ENCODE measurements at places on chromosomes 3 and 15.

- no peak for DNase-seq
Observed at GRCh38 chr3:108722724-108723123, 34.5 kb downstream of the RETNLB start.

DNA sequence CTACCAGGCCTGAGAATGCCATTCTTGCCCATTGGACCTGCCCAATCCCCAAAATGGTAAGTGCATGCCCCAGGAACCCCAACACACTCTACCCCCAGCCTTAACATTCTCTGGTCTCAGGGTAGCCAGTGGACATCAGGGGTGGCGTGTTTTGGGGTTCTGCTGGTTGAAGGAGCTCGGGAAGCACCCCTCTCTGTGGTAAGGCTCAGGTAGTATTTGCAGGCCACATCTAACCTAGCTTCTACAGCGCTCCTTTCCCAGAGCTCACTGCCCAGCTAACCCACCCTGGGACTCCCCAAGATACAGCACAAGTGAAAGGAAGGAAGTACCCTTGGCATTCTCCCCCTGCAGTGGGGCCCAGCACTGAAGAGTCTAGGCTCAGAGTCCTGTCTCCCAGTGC, 19.8 kb downstream of the NMNAT3 start:
- DNase-seq: no peak

DNA sequence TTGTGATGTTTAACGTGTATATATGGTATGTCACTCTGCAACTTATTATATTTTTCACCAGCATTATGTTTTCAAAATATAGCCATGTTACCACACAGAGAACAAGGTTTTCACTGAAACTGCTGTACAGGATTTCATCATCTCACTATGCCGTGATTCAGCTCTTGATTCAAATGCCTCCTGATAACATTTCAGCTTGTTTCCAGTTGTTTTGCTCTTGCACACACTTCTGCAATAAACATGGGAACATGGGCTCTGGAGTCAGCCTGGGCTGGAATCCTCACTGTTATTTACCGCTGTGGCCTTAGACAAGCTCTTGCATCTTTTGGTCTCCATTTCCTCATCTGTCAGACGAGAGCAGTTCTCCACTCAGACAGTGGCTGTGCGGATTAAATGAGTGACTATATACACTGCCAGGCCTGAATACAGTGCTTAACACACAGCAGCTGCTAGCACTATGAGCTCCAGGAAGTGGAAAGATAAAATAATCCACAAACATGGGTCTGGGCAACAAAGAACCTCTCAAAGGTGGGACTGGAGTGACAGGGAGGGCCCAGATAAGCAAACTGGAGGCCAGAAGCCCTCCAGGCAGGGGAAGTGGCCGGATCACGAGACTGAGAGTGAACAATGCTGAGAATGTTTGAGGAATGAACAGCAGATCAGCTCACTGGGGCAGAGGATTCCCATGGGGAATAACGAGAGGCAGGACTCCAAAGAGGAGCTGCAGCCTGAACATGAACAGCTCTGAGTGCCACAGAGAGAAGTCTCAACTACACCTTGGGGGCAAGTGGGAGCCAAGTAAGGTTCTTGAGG, 17.7 kb downstream of the NTRK3 start:
- no peak for DNase-seq

DNA sequence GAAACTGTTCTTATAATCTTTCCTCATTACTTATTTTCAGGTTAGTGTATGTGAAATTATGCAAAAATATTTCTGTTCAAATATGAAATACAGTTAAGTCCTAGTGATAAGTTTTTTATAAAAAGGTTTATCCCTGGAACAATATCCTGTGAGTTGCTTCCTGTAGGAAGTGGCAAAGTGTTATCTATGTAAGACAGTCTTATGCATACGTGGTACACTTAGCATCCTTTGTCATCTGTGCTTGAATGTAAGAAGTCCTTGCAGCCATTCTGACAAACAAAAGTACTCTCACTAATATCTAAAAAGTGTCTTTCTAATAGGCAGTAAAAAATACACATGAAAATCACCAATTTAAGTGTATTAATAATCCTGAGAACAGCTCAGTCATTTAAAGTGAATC, 372.5 kb upstream of the BCHE start:
- no peak for DNase-seq

GRCh38 chr3:40583691-40584090, 58.9 kb downstream of the ZNF621 start:
- DNase-seq: no peak

- no peak for DNase-seq
Observed at GRCh38 chr15:94858011-94858410, 626.6 kb downstream of the MCTP2 start.

DNA sequence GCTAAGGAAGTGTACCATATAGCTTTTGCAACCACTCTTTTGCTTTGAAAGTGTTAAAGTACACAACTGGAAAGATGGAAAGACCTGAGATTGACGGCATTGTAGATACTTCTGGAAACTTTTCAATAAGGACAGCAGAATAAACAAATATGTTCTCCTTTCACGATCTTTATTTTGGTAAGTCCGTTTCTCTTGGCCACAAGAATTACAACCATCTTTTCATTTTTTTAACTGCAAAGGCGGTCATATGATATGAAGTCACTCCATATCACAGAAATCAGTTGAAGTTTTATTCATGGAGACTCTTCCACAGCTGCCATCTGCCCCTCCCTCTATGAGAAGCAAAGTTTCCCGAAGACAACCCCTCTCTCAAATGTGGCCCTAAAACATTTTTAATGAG, 303.4 kb upstream of the ICE2 start:
- no peak for DNase-seq

GRCh38 chr15:25670025-25670554, 193.0 kb downstream of the ATP10A start:
- DNase-seq: no peak

GRCh38 chr15:99098991-99099390, 5.9 kb upstream of the SYNM start:
- DNase-seq: no peak

DNA sequence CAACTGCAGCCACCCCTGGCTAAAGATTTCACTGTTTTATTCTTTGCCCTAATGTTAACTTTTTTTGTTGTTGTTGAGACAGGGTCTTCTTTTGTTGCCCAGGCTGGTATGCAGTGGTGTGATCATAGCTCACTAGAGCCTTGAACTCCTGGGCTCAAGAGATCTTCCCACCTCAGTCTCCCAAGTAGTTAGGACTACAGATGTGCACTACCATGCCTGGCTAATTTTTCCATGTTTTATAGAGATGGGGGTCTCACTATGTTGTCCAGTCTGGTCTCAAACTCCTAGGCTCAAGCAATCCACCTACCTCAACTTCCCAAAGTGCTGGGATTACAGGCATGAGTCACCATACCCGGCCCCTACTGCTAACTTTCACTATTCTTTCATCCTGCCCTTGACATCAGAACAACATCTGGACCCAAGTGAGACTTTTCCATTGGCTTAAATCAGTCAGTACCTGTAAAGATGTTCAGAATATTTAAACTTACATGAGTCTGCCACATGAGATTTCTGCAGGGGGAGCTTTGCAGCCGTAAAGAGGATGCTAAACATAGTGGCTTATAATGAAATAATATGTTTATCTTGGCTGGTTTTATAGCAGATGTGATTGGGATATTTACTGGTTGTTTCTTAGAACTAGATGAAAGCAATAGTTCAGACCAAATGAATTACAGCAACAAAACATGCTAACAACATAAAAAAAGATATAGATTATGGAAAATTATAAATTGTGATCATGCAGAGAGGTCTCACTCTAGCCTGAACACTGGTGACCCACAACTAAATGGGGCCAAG, 73.6 kb downstream of the HMG20A start:
- DNase-seq: no peak

- DNase-seq: no peak
Observed at GRCh38 chr3:73568371-73568862, 56.3 kb downstream of the PDZRN3 start.

DNA sequence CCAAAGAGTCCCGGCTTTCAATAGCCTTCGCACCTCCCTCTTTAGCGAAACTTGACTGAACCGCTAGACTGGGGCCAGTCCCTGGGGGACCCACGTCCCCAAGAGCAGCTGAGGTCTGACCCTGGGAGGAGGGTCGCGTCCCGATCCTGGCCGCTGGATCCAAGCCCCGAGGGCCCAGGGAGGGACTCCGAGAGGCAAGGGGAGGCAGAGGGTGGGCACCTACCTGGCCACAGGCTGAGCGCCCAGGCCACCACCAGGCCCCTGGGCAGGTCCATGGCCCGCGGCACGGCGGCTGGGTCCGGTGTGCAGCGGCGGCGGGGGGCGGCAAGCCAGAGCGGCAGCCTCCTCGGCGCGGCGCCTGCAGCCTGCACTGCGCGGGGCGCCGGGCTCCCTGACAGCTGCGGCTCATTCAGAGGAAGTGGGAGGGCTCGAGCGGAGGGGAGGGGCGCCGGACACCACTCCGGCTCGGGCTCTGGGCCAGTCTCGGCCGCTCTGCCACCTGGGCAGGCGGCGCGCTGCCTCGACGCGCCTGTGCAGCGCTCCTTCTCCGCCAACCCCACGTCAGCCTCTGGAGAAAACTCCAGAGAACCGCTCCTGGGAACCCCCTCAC, at the start of gene ITGA11:
TSS of gene ITGA11 (minus strand) at position 372 of the 610 bp plus-strand sequence. CDS start at position 275, 97 bp downstream.
- no peak for DNase-seq

- no peak for DNase-seq
Observed at GRCh38 chr3:192062186-192062585, 601.2 kb downstream of the PYDC2 start.

DNA sequence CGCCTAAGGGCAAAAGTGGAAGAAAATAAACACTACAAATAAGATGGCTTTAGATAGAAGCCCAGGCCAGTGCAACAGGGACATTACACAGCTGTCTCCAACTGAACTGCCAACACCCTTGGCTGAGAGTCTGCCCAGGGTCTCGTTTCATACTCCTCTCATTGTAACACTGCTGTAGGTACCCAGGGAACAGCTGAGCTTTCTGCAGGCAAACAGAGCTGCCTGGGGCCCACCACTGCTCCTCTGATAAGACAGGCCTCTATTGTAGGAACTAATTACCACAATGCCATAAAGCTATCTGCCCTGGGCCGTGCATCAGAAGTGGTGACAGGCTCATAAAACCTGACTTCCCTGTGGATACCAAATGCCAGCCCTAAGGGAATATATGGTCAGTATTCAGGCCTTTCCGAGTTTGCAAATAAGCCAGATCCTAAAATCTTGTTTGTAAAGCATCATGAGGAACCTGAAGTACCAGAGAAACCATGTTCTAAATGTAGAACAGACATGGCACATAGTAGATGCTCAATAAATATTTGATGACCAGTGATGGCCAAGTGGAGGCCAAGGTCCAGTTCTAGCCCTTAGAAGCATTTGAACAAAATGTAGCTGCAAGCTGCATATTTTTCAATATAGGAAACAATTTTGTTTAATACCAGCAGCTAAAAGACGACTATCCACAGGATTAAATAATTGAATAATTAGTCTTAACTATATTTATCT, 84.3 kb upstream of the NEO1 start:
- DNase-seq: no peak

DNA sequence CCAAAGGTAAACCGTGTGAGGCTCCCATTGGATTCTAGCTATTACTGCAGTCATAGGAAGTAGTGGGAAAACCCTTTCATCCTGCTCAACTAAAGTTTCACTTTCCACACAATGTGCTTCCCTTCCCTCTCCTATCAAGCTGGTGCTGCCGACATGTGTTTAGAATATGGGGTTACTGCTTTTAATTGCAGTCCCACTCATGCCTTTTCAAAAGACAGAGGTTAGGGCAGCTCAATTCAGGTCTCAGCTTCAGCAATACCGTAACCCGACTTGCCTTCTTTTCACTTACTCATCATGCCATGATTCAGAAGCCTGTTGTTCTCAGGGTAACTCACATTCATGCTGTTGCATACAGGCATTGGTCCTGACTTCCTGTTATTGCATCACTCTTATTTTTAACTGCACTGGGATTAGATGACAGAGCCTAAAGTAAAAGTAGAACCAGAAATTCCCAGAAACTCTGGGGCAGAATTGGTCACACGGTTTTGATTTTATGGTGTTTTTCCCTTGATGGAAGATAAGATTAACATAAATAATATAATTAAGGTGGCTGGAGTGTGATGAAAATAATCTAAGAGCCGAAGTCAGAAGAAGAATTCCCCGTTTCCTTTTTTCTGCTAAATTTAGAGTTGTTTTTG, 45.7 kb downstream of the C2CD4B start:
- no peak for DNase-seq

- DNase-seq: no peak
Observed at GRCh38 chr3:105466072-105466471, 99.4 kb downstream of the ALCAM start.

DNA sequence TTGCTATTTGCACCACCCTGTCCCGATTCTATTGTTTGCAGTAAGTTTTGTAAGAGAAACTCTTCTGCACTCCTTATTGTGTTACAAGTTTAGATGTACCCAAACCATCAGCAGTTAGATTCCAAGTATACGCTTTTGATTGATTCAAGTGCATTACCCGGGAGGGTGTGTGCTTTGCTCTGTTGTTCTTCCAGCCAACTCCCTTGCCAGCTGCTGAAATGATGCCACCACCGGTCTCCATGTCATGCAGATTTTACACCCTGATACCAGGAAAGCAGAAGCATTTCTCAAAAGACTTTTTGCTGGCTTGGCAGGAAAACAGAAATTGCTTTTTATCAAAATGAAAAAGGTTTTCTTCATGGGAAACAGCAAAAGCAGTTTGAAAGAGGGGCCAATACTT, 1006.6 kb upstream of the CFAP20DC start:
- no peak for DNase-seq

- DNase-seq: no peak
Observed at GRCh38 chr3:112774293-112774926, 72.3 kb downstream of the CD200R1L start.

DNA sequence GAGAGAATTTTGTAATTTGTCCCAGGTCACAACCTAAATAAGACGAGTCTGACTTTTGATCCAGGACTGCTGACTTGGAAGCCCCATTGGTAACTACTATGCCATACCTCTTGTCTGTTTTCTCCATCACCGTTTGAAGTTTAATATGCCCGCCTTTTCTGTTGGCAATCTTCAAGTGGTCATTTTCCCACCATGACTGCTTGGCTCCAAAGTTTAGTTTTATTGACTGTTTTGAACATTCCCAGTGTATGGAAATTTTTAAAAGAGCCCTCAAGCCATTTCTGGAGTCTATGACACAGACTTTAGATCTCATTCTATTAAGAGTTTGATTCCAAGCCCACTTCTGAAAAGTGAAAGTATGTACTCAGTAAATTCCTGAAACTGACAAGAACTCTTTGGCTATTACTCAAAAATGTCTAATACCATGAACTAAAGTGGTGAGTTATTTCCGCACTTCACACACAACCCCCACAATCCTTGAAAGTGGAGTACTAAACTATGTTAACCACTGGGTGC, 136.7 kb upstream of the ADAMTS9 start:
- no peak for DNase-seq

DNA sequence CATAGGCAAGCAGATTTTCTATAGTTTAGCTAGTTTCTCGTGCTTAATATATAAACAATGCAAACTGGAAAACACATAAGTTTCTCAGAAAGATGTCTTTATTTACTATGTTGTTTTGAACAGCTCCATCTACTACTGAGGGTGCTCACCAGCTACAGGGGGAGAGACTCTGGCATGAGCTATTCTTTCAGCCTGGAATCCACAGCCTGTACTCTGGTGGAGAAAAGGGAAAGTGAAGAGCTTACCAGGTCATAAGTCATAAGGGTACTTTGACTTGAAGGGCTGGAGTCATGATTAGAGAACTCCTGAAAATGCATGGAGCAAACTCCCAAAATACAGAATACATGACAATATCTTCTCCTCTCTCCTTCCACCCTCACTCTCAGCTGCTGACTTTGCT, 4.4 kb upstream of the AVEN start:
- no peak for DNase-seq

- no peak for DNase-seq
Observed at GRCh38 chr3:52483577-52484381, 11.4 kb upstream of the STAB1 start.

GRCh38 chr3:34361921-34362320, 563.5 kb downstream of the PDCD6IP start:
- no peak for DNase-seq

- DNase-seq: no peak
Observed at GRCh38 chr15:100730655-100731266, 128.4 kb downstream of the ASB7 start.

Data from activated effector memory CD4-positive, alpha-beta T cell treated with anti-CD3 and anti-CD28 coated beads, Interleukin-2, amount 50 U/mL, for 16 hours (primary cell).